ENCODE measurements at places on chromosomes 6 and 20.

GRCh38 chr20:61753987-61754956 lies 311.4 kb downstream of the TAF4 start:
- no peak for DNase-seq

DNA sequence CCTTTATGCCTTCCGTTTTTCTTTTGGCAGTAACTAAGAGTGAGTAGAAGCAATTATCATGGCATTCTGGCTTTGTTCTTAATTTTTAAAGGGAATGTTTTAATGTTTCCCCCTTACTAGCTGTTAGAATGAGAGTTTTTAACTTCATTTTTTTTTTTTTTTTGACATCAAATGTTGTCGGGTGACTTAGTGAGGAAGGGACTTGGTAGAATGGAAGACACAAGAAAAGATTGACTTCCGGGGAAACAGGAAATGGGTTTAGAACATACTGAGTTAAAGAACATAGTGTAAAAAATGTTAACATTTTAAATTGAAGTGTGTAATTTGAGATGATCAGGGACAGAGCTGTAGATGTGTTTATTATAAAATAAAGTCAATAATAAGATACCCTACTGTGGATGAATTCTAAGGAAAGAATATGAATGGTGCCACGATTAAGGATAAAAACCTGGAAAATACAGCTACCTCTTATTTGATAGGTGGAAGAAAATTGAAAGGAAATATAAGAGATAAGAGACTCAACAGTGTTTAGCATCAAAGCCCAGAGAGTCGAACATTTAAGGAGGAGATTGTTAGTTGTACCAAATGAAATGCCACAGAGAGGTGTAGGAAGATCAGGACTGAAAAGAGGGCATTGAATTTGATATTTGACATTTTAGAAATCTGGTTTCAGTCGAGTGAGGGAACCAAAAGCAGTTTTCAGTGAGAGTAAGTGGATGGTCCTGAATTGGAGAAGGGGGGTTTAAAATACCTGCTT lies 9.4 kb downstream of the HSF2 start:
- DNase-seq: no peak

DNA sequence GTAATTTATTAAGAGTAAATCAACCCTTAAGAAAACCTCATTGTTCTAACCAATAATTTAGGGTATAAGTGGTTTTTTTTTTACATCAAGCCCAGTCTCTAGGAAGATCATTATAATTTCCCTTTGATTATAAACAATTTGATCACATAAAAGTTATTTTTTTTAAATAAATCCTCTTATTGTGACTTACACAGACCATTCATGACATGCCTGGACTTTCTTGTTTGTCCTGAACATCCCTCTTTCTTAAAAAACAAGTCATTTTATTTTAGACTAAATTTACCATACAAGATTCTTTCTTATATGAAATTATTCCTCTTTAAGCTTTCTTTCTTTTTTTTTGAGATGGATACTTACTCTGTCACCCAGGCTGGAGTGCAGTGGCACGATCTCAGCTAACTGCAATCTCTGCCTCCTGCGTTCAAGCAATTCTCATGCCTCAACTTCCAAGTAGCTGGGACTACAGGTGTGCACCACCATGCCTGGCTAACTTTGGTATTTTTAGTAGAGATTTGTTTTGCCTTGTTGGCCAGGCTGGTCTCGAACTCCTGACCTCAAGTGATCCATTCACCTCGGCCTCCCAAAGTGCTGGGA lies 53.6 kb upstream of the AGPAT4 start:
- DNase-seq: no peak

DNA sequence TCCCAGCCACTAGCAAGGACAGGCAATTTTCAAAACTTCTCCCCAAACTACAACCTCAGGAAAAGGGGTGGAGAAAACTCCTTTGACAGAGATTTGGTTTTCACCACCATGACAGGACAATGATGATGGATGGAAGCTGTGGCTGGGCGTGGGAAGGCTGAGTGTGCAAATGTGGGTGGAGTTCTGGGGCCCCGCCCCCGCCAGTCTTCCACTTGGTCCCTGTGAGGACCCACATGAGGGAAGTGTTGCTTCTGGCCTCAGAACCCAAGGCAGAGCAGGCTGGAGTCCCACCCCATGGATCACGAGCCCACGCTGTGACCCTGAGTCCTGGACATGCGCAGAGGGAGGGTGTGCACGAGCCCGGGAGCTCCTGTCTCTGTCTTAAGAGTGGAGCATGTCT lies 21.5 kb upstream of the MRGBP start:
- no peak for DNase-seq

DNA sequence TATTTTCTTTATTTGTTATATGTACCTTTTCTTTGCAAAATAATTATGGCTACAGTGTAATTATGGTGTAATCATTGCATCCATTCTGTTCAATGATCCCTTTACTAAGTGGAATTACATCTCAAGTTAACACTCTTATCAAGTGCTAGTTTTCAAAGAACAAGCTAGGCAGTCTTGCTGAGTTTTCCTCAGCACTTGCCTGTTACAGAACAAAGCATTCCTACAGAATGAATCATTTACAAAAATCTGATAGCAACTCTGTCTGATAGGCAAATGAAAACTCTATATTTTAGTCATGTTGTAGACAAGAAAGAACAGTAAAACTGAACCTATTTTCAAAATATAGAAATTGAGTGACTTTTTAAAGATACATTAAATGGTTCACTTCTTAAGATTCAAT lies 109.8 kb upstream of the POU3F2 start:
- no peak for DNase-seq

DNA sequence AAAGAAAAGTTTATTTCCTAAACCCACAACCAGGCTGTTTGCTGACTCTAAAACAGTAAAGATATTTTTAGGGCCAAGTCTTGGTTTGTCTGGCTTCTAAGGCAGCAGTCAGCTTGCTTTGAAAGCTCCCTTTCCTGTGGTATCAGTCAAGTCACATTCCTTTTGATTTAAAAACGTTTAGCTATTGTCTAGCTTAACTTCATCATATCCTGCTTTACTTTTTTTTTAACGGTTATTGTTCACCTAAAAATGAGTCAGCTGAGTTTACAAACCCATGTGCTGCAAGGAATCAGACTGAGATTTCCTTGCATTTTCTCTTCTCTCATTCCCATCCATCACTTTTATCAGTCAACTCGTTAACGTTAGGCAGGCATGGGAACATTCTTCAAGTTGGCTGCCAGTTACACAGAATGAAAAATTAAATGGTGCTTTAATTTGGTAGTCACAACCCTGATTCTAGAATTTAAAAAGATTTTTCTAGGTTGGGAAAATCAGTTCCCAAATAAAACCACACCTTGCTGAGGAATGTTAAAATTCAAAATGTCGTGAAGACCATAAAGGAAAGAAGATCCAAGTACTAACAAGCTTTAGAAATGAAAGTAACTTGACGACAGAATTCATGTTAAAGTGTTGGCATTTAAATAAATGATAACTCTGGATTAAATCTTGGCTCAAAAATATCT lies 45.9 kb downstream of the ELOVL5 start:
- no peak for DNase-seq

- no peak for DNase-seq
These were observed 474.1 kb downstream of the CD109 start for GRCh38 chr6:74170118-74170517.

GRCh38 chr6:7035837-7036249 lies 71.9 kb upstream of the RREB1 start:
- DNase-seq: no peak

GRCh38 chr6:99330159-99330558 lies 19.3 kb downstream of the FAXC start:
- peak; percentile 56 for DNase-seq

DNA sequence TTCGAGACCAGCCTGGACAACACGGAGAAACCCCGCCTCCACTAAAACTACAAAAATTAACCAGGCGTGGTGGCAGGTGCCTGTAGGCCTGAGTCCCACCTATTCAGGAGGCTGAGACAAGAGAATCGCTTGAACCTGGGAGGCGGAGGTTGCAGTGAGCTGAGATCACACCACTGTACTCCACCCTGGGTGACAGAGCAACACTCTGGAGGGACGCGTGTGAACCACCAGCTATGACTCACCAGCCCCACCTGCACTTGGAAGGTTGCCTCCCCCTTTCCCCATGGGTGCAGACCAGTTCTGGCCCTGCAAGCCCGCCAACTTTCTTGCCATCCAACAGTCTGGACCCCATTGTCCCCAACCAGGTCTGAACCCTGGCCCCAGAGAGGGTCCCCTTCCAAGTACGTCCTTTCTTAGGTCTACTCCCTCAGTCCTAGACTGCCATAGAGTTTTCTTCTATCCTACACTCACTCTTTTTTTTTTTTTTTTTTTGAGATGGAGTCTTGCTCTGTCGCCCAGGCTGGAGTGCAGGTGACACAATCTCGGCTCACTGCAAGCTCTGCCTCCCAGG lies 29.2 kb downstream of the ATP9A start:
- DNase-seq: no peak

GRCh38 chr6:68834551-68834950 lies 199.5 kb downstream of the ADGRB3 start:
- no peak for DNase-seq

DNA sequence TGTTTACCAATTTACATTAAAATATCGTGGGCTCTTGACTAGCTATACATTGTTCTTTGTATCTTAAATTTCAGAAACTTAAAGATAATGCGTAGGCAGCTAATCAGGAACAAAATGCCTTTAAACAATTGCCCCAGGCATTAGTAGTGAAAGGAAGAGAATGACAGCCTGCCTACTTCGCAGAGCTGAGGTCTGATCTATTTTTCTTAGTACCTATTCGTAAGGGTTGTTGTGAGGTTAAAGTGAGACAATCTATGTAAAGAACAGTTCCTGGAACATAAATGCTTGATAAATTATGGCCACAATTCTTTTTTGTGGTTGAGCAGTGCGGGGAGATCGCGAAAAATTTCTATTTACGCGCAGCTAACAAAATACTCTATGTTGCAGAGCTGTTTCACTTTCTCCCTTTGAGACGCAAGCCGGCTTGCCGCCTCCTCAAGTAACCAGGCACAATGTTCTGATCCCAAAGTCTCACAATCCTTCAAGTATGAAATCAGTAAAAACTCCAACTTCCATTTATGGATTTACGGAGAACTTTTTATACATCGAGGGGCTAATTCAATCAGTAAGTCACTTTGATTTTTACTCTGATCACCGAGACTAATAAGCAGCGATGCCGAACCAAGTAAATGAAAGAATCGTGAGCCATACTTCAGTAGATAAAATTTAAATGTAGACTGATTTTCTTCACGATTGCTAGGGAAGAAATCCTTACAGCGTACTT lies 878 bp upstream of the PNRC1 start:
- no peak for DNase-seq

- no peak for DNase-seq
These were observed 226.1 kb downstream of the BCAS1 start for GRCh38 chr20:53844259-53844658.

GRCh38 chr20:36932476-36933426 lies 18.8 kb downstream of the SAMHD1 start:
- no peak for DNase-seq

- peak; percentile 11 for DNase-seq
These were observed 137.6 kb downstream of the IMPG1 start for GRCh38 chr6:75934643-75935472.

DNA sequence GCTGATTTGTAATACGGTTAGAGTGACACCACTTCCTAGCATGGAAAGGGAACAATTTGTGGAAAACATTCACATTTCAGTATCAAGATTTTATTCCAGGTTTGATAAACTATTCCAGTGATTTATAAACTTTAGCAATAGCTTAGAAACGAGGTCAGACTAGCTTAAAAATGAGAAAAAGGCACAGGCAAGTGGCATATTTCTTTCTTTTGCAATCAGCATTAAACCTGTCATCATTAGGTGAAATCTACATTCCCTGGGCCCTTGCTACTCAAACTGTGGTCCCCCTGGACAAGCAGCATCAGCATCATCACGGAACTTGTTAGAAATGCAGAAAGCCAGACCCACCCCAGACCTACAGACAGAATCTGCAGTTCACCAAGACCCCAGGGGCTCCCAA lies 29.9 kb downstream of the TBC1D7 start:
- no peak for DNase-seq

DNA sequence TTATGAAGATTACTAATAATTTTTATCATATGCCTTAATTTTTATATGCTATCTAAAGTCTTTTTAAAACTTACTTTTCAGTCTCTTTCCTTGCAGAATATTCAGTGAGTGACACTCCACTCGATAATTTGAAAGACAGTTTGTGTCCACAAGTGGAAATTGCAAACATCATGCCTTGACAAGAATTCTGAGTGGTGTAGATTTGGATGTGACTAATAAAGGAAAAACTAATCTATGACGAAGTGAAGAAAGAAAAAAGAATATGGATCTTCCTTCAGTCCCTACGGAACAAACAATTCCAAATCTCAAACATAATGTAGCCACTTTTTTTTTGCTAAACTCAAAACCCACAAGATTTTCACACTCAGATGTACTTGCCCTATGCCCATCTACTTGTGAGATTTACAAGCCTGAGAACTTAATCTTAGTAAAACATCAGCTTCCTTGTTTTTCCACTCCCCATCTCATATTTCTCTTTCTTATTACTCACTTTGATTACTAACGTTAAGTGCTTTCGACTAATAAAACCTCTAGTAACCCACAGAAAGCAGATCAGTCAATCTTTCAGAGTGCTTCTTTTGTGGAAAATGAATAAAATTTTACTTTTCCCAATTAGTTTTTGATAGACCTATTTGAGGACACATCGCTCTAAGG lies 1155.8 kb downstream of the GRIK2 start:
- no peak for DNase-seq

DNA sequence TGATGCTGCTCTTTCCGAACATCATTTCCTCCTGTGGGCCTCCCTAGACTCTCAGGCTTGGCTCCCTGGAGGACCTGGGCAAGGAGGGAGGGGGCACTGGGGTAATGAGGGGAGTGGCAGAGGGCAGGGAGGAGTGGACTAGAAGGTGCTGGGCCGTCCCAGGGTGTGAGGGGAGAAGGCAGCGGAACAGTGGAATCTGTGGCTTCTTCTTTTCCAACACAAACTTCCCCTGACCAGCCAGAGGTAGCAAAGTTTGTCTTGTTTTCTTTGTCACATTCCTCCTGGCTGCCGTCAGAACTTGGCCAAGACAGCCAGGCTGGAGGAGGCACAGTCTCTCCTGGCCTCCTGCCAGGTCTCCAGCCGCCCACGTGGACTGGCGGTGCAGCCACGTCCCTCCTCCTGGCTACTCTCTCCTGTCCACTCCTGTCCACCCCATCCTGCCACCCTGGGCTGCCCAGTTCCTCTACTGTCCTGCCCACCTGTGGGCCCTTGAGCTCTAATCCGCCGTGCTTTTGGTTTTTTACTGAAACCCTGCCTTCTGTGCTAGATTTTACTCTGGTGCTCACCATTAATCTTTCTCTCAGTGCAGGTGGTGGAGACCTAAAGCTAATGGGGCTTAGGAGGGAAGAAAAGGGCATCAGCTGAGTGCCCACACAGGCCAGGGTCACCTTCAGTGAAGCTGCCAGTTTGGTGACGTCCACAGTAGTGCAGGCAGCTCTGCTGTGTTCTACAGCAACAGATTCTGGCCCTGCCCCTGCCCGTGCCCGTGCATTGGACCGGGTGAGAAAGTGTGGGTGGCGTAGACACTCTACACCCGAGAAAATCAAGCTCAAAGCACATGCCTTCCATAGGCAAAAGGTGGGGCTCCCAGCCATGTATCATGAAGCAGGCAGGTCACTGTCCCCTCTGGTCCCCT lies 2.8 kb upstream of the CDSN start:
- DNase-seq: no peak
